ENCODE measurements at places on chromosomes 6 and 20. TPM values are rescaled to one million over a fixed set of nuclear protein-coding genes. Genes with fewer than 3 reads are reported as not detected.

The FNDC11 gene
- 5.5 TPM for total RNA-seq

The EFCAB8 gene
- total RNA-seq, result 0.42 TPM

The CFB gene
- 1.5 TPM for total RNA-seq

The RFX6 gene
- not detected for total RNA-seq

The STX11 gene
- total RNA-seq, result 0.69 TPM

The EMILIN3 gene
- total RNA-seq, result not detected

The GSTA2 gene
- total RNA-seq, result not detected

The C20orf202 gene
- not detected for total RNA-seq

The SNAP25 gene
- 0.39 TPM for total RNA-seq

The TXLNB gene
- 0.05 TPM for total RNA-seq

The IMPG1 gene
- not detected for total RNA-seq

The RAET1E gene
- 3.9 TPM for total RNA-seq

The ELOVL4 gene
- not detected for total RNA-seq

The ABHD12 gene
- total RNA-seq, result 31.7 TPM

The SLC35D3 gene
- total RNA-seq, result not detected

The LTB gene
- 0.64 TPM for total RNA-seq

The ME1 gene
- 40.5 TPM for total RNA-seq

The GABRR1 gene
- not detected for total RNA-seq

The SAMD5 gene
- total RNA-seq, result 4.0 TPM

The SMLR1 gene
- total RNA-seq, result not detected

The CCN6 gene
- not detected for total RNA-seq

The DDX43 gene
- not detected for total RNA-seq

The OPRL1 gene
- total RNA-seq, result 1.6 TPM

The TMEM170B gene
- 1.0 TPM for total RNA-seq

The ATP6V1G2 gene
- total RNA-seq, result 1.8 TPM

The BHLHE23 gene
- total RNA-seq, result not detected

The BPIFB4 gene
- not detected for total RNA-seq

The KHDRBS2 gene
- not detected for total RNA-seq

The JAG1 gene
- 31.9 TPM for total RNA-seq

The OPRM1 gene
- total RNA-seq, result not detected

The IRF4 gene
- total RNA-seq, result 1.2 TPM
